ENCODE measurements at places on chromosomes 4 and X.

DNA sequence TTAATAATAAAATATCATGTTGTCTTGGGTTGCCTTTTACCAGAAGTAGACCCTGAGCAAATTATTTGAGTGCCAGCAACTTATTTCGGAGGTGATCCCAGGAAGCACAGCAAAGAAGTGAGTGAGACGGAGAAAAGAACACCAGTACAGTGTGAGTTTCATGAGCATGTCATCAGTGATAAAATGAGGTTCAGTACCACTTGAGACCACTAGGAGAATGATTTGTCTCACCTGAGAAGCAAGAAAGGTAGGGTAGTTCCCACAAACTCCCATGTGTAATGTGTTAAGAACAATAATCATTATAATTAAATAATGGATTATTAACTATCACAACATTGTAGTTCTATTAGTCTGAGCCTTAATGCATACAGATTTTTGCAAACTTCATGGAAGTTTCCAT is 112.8 kb upstream of the DMD start:
- no peak for DNase-seq

DNA sequence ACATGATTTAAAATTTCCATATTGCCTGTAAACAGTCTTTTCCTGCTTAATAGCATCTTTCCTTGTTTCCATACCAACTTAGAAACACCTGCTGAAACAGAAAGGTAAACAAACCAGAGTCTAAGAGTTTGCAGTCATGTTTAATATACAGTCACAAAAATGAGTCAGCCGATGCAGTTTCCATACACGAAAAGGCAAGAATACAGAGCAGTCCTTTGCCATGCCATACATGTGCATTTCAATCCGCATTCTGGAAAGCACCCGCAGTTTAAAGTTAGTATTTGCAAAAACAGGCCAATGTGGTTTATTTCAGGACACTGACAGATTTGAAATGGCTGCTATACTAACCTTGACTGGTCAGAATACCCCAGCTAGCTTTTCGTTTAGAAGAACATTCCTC is 32.1 kb downstream of the ASB5 start:
- DNase-seq = no peak

- no peak for DNase-seq
Measured at GRCh38 chr4:96108146-96108545, 268.3 kb downstream of the PDHA2 start.

GRCh38 chrX:10356979-10357378 is 200.2 kb downstream of the CLCN4 start:
- no peak for DNase-seq

- DNase-seq = no peak
Measured at GRCh38 chr4:156038772-156039171, 85.1 kb upstream of the CTSO start.

DNA sequence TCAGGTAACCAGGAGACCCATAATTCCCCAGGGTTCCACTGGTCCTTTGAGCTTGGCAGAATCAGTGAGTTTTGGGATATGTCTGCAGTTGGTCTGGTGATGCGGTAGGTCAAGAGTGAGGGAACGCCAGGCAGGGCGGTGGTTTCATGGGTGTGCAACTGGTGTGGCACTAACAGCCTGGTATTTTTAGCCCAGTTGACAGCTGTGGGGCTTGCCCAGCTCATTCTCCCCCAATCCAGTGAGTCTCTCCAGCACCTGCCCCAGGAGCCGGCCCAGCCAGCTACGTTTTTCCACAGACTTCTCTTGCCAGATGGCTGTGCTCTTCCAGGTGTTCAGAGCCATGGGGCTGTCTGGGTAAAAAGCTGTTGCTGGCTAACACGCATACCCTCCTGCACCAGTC is 1019.9 kb downstream of the CCSER1 start:
- DNase-seq = no peak

- DNase-seq = no peak
Measured at GRCh38 chr4:108890484-108890881, 127.6 kb upstream of the ETNPPL start.

DNA sequence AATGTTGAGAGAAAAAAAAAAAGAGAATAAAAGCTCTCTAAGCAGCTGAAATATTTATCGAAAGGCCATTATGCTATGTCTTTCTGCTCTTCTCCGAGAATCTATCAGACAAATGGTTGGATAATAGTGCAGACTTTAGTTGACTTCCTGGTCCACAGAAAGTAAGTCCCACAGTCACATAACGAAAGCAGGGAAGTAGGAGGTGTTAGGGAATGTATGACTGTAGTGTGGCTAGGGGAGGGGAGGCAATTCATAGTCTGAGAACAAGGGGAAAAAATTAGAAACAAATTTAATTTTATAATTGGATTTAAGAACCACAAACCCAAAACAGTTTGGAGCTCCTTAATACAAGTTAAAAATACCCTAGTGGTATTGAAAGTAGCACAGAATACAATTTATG is 79.7 kb upstream of the VEGFC start:
- DNase-seq = no peak

- DNase-seq = no peak
Measured at GRCh38 chr4:124530464-124531077, 182.0 kb downstream of the ANKRD50 start.

GRCh38 chrX:97363843-97364242 is 480.1 kb downstream of the RPA4 start:
- no peak for DNase-seq

DNA sequence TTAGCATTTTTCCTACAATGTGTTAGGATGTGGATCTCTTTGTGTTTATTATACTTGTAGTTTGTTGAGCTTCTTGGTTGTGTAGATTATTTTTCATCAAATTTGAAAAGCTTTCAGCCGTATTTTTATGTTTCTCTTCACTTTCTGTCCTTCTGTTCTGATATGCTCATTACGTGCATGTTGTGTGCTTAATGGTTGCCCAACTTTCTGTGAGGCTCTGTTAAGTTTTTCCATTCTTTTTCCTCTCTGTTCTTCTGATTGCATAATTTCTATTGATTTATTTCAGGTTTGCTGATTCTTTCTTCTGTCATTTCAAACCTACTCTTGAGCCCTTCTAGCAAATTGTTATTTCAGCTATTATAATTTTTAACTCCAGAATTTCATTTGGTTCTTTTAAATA is 478.2 kb downstream of the IL1RAPL1 start:
- DNase-seq = no peak

DNA sequence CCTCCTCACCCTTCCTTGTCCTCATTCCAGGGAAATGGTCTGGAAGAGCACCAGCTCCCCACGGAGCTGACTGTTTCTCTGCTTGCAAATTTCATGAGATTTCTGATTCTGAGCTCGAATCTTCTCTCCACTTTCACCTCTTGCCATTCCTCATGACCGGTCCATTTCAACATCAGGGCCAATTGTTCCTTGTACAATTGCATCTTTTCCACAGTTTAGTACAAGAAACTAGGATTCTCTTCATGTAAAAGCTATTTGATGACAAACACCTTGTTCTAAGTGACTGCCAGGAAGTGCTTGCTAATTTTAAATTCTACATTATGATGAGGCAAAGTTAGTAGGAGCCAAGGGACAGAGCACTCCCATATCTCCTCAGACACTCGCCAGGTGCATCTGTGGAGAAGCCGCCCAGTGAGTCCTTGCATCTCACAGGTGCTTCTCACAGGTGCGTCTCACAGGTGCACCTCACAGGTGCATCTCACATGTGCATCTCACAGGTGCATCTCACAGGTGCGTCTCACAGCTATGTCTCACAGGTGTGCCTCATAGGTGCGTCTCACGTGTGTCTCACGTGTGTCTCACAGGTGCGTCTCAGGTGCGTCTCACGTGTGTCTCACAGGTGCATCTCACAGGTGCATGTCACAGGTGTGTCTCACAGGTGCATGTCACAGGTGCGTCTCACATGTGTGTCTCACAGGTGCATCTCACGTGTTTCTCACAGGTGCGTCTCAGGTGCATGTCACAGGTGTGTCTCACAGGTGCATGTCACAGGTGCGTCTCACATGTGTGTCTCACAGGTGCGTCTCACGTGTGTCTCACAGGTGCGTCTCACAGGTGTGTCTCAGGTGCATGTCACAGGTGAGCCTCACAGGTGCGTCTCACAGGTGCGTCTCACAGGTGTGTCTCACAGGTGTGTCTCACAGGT is 3.0 kb upstream of the PDE6B start:
- no peak for DNase-seq

- peak; percentile 11 for DNase-seq
Measured at GRCh38 chr4:184384810-184385557, 89.4 kb downstream of the IRF2 start.

DNA sequence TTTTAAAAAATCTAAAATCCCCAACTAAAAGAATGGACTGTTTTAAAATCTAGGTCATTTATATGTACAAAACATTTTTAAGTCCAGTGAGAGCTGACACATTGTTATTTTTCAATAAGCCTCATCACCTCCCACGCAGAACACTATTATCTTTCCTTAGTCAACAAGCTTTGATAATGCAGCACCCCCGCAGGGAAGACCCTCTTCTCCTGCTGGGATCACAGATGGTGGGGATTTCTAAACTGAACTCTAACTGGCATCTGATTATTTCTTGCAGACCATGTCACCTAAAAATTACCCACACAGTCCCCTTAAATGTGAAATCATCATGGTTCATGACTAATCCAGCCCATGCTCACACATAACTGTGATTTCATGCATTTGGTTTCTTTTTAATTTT is 11.6 kb downstream of the SYTL4 start:
- DNase-seq = no peak

GRCh38 chrX:133922390-133922771 is 63.0 kb downstream of the GPC3 start:
- DNase-seq = no peak

GRCh38 chrX:44875185-44875489 is 2.1 kb downstream of the KDM6A start:
- DNase-seq = no peak

DNA sequence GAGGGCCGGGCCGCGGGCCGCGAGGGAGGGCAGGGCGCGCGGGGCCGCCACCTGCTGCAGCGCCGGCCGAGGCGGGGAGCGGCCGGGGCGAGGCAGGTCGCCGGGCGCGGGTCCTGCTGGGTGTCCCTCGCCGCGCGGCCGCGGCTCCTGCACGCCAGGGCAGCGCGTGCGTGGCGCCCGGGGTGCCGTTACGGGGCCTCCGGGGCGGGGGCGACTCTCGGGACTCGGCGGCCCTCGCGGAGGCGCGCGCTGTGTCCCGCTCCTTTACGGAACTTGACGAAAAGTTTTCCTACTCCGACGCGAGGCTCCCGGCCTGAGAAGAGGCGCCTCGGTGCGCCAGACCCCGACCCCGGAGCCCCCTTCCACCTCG is 329 bp downstream of the TBC1D14 start:
- no peak for DNase-seq

GRCh38 chrX:22616867-22617266 is 344.2 kb downstream of the CBLL2 start:
- no peak for DNase-seq

GRCh38 chrX:103211012-103211715 is 3.7 kb upstream of the BEX4 start:
- peak; percentile 5 for DNase-seq

GRCh38 chrX:46967547-46967946 is 55.3 kb downstream of the JADE3 start:
- no peak for DNase-seq

GRCh38 chr4:83388313-83388676 is 53.6 kb upstream of the HPSE start:
- no peak for DNase-seq

- DNase-seq = no peak
Measured at GRCh38 chr4:102230194-102230593, 115.1 kb downstream of the SLC39A8 start.

DNA sequence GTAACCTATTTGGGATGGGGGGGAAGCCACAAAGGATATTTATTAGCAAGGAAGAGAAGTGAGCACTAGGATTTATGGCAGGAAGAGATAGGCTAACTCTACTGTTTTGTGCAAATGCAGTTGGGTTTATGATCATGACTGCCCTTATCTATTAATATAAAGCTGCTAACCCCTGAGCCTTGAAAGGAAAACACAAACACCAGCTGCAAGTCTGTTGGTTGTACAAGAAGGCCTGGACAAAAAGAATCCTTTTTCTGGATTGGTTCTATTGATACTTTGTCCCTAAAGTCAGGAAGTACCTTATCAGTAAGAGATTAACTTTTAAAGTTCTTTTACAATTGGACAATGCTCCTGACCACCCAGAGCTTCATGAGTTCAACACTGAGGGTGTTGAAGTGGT is 188.8 kb downstream of the LRBA start:
- no peak for DNase-seq

- DNase-seq = no peak
Measured at GRCh38 chr4:23991444-23991843, 101.6 kb upstream of the PPARGC1A start.

DNA sequence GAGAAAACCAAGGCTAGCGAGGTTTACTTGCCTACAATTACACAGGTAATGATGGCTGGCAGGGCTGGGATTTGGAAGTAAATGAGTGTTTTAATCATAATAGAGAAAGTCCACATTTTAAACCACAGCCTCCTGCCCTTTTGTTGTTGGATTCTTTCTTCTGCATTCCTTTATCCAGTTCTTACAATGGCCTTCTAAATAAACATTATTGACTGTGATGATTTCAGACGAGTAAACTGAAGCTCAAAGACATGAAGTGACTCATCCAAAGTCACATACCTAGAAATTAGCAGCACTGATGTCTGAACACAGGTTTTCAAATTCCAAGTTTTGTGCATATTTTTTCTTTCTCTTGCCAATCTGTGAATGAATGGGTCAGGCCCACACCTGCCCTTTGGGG is 51.2 kb upstream of the C1QTNF7 start:
- no peak for DNase-seq

GRCh38 chr4:122170775-122171174 is 18.6 kb downstream of the BLTP1 start:
- DNase-seq = no peak

DNA sequence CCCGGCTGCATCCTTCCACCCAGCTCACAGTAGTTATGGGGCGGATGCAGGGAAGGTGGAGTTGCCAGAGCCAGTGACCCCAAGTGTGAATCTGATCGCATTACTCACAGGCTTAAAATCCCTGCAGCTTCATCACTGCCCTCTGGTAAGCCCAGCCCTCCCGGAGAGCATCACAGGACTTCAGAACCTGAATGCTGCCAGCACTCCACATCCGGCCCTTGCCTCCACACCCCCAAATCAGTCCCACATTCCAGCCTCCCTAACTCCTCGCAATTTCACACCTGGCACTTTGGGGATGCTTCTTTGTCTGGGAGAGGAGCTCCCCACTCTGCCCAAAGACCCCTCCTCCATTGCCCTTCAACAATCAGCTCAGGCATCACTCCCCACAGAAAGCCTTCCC is 15.6 kb downstream of the RASL11B start:
- no peak for DNase-seq

- DNase-seq = no peak
Measured at GRCh38 chrX:28177202-28177601, 196.0 kb upstream of the DCAF8L1 start.

DNA sequence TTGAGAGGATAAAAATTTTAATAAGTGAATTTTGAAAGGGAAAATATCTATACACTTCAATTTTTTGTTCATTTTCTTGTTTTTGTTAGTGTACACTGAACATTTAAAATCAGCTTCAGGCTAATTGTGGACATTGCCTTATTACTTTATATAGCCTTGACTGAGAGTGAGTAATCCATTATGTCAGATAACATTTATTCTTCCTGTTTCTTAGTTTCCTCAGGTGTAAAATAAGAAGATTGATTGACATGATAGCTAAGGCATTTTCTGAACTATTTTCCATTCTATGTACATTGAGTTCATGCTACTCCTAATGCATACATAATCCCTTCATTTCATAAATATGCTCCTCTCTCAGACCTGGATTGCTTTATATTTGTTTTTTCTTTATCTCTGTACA is 607.3 kb upstream of the AADAT start:
- no peak for DNase-seq

- no peak for DNase-seq
Measured at GRCh38 chr4:5383191-5383980, 325.0 kb downstream of the EVC2 start.

- DNase-seq = no peak
Measured at GRCh38 chrX:30414144-30414543, 105.0 kb upstream of the NR0B1 start.

- no peak for DNase-seq
Measured at GRCh38 chr4:24662056-24662455, 77.7 kb upstream of the DHX15 start.

Measured in amniotic stem cell (primary cell).